ENCODE measurements at places on chromosomes 6 and 20.

DNA sequence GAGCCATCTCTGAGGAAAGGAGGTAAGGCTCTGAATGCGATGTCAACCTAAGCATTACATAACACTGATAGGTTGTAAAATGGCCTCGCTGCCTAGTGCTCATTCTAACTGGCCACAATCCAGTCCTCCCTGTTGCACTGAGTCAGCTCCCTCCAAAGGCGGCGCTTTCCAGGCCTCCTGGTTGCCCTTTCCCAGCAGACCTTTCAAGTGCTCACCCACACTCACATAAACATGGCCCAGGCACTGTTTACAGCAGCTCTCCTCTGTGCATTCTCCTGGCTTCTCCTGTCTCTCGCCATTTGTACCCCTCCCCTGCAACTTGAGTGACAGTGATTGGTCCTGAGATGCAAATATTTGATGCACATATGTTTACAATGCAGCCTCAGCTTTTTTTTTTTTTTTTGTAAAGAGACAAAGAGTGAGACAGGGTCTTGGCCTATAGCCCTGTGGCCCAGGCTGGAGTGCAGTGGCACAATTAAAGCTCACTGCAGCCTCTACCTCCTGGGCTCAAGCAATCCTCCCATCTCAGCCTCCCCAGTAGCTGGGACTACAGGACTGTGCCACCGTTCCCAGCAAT lies 36.8 kb upstream of the PRND start:
- DNase-seq, result no peak

GRCh38 chr6:13303668-13304017 lies 24.7 kb downstream of the TBC1D7 start:
- no peak for DNase-seq

DNA sequence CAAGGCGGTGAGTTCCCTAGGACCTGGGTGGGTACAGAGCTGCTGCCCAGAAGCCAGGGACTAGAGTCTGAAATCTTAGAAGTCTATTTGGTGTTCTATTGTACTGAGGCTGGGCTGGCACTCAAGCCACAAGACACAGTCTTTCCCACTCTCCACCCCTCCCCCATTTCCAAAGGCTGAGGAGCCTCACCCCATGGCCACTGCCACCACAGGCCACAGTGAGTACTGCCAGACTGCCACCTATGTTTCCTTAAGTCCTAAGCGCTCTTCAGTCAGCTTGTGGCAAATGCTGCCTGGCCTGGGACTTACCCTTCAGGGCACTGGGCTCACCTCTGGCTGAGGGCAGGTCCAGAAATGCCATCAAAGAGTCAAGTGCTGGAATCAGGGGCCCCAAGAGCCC lies 469.3 kb downstream of the HAO1 start:
- DNase-seq, result no peak

GRCh38 chr20:48772183-48772976 lies 55.4 kb downstream of the PREX1 start:
- DNase-seq, result no peak

GRCh38 chr6:109052018-109052651 lies 42.5 kb downstream of the SESN1 start:
- DNase-seq, result no peak

DNA sequence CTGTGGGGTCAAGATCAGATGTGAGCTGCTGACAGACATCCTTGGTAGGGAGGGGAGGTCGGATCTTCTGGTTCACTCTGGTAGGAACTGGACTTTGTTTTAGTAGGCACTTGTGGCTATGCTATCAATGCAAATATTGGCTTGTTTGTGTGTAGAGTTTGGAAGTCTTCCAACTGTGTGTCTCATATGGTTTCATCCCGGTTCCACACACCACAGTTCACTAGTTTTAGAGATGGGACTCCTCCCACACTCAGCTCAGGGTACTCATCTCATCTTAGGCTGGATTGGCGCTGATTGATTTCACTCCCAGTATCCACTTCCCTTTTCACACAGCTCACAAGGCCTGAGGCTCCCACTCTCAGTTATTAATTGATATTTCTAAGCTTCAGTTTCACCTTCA lies 161.3 kb downstream of the THBS2 start:
- no peak for DNase-seq

- DNase-seq, result no peak
These were observed 207.3 kb downstream of the BMP7 start for GRCh38 chr20:57059055-57059596.

DNA sequence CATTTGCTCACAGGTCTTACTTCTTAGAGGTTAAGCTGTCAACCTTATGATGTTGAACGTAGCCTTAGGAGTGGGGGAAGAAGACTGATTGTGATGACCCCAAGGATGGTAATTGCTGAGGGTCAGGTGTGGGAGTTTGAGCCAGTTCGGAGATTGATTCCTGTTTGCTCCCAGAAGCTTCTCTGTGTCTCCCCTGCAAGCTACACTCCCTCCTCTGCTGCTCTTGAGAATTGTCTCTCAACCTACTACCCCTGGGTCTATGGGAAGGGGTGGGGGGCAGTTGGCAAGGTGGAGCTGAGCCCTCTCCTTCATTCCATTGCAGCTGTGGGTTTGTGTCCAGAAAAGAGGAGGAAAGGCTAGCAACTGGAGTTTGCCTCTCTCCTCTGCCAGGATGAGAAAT lies 113.8 kb downstream of the PLEKHG1 start:
- no peak for DNase-seq

DNA sequence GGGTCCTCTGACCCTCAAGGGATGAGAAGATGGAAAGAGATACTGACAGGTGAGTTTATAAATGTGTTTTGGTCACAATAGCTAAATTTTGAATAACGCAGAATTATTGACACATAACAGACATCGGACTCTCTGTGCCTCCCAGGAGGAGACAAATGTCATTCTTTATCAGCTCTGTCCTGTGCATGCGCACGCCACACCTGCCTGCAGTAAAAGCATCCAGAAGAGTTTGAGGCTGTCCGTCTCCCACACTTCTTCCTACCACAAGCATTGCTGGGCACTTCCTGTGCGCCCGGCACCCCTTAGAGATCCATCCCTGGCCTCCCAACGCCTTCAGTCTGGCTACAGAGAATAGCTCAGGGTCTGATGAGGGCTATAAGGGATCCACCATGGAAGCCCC lies 81.5 kb upstream of the CST7 start:
- DNase-seq, result no peak

DNA sequence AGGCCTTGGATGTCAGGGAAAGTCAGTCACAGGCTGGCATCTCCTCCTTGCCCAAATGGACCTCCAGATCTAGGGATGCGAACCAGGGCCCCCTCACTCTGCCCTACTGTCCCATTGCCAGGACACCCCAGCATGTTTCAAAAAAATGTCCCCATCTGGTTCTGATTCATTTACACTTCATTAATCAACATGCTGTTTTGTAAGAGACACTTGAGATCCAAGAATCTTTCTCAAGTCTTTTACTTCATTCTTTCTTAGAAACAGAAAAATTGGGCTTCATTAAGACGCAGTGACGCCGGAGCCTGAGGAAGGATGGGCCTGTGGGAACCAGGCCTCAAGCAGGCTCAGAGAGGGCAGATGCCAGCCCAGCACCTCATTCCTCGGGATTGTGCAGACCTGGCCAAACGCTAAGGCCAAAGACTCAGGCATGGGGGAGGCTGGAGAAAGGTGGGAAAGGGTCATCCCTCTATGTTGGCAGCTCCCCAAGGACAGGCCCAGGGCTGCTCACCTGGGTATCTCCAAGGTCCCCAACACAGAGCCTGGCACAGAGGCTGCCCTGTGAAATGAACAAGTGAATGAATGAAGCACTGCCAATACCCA lies 3.8 kb downstream of the RSPO4 start:
- no peak for DNase-seq

GRCh38 chr6:117149324-117149723 lies 116.0 kb upstream of the VGLL2 start:
- no peak for DNase-seq

DNA sequence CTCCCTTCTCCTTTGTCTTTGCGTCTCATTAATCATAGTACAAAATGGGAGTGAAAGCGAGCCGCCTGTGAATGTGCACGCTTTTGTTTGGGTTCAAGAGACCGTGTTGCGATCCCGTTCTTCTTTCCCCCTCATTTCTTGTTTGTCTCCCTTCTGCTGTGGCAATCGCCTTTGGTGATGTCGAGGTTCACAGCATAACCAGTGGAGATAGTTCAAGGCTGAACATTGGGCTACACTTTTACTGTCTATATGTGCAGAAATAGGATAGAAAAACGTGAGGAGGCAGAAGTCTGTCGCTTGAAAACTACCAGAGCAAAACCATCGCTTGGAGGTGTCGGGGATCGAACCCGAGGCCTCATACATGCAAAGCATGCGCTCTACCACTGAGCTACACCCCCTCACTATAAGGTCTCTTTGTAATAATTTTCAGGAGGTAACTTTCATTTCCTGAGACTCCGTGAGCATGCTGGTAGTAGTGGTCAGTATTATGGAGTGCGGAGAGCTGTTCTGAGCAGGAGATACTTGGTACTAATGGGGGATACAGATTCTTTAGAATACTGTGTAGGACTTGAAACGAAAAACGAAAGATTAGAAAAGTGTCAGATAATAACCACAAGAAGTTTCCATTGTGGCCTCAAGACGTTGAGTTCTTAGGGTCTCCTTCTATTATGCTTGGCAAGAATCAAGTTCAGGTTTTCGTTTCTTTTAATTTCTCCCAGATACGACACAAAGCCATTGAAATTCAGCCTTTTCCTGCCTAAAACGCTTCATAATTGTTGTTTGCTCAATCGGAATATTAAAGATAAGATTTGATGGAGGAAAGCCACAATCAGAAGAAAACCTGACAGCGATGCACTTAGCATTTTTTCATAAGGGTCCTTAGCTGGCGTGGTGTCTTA lies 106.6 kb downstream of the TRIM27 start:
- no peak for DNase-seq

- no peak for DNase-seq
These were observed 9.6 kb upstream of the MANBAL start for GRCh38 chr20:37279820-37280219.

DNA sequence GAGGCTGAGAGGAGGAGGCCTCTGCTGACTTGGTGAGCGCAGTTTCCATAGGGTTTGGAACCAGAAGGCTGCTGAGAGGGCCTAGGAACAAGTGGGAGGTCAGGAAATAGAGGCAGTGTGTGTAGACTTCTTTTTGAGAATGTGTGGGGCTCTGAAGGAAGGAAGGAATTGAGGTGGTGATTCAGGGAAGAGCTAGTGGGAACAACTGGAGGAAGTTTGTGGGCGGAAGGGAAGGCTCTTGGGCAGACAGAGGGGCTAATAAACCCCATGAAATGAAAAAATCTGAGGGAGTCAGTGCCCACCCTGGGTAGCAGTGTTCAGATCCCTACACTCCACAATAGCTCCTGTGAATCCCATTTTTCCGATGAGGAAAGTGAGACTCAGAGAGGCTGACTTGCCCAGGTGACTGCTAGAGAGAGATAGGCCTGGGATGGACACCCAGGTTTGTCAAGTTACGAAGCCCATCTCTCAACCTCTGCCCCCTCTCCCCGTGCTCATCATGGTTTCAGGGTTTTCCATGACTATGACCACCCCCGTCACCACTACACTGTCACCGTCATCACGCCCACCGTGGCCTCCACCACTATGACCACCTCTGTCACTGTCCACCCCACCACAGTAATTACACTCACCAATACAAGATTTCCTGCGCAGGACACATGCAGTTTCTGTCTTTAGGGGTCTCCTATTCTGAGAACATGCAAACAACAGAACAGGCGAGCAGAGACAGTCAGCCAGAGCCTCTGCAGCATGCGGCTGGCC lies 106.4 kb downstream of the MRPL14 start:
- DNase-seq, result no peak

- DNase-seq, result no peak
These were observed 28.4 kb downstream of the BRPF3 start for GRCh38 chr6:36224918-36225461.

DNA sequence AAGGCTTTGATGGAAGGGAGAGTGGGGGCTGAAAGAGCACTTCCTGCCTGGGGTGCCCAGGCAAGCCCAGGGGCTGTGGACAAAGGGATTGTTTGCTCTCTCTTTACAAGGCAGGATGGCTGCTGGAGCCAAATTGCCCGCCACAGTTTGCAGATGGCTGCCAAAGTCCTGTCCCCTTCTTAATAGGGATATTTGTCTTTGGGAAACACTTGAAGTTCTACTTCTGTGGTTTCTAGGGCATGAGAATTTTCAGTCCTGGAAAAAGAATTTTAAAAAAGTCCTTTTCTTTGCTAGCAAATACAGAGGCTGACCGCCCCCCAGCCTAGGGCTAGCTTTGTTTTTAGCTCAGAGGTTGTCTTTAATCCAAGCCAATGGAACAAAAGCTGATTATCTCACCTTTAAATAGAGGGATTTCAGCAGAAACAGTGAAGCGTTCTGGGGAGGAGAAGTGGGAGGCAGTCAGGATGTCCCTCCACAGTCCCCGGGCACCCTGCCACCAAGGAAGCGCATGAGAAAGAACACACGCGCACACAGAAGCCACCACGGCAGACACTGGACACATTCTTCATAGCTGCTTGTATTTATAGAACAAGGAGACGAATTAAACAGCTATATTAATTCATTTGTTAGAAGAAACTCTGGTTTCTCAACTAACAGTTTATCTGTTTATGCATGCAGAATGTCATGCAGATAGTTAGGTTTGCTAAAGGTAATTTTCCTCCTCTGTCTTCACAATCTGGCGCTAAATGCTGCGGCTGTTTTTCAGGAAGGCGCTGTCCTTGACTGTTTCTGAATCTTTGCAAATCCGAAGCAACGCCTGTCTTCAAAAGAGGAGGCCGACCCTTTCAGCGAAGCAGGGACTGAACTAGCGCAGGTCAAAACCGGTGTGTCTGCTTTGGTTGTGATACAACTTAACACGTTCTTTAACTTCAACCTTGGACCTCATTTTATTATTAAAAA lies 736.9 kb downstream of the QKI start:
- DNase-seq, result no peak

GRCh38 chr6:25832670-25833069 lies 818 bp upstream of the SLC17A1 start:
- no peak for DNase-seq

GRCh38 chr6:107847844-107848802 lies 24.0 kb upstream of the SCML4 start:
- peak; percentile 69 for DNase-seq

- DNase-seq, result no peak
These were observed 7.5 kb downstream of the RPS10 start for GRCh38 chr6:34418367-34418766.

GRCh38 chr6:108920751-108921150 lies 72.5 kb downstream of the ARMC2 start:
- DNase-seq, result no peak

DNA sequence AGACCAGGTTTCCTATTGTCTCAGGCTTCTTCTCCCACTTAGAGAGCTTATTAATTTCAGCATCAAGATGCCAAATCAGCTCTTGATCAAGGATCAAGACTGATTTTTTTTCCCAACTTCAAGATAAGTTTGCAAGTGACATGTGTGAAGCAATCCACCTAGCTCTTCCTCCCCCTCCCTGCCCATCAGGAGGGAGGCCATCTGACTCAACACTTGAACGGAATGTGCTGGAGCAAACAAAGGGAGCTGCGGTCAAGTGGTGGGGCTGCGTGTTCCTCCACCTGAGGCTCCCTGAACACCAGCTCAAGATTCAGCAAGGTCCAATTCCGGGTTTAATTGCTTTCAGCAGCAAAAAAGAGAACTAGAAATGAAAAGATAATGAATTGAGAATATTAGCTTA lies 38.7 kb downstream of the TTI1 start:
- no peak for DNase-seq

DNA sequence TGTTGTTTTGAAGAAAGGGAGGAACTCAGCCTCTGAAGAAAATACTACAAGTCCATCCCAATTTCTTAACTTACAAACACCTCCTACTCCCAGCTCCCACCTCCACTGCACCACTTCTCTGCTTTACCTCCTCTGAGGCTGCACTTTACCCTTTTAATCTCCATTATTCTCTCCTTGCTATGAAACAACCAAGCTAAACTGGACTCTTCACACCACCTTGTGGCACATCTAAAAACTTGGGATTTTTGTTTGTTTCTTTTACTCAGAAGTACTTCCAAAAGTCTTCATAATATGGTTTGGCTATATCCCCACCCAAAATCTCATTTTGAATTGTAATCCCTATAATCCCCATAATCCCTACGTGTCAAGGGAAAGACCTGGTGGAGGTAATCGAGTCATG lies 142.2 kb downstream of the MOXD1 start:
- no peak for DNase-seq

Measured in stimulated activated CD8-positive, alpha-beta memory T cell treated with anti-CD3 and anti-CD28 coated beads, Interleukin-15, amount 100 ng/mL, for 24 hours (primary cell).